Skin of body (tissue), 3 donors: ENCODE measurements at places on chromosomes 4 and X. TPM values are rescaled to one million over a fixed set of nuclear protein-coding genes. Genes with fewer than 3 reads are reported as not detected.

The NKX6-1 gene
- total RNA-seq, result not detected

- DNase-seq, result no peak
These were observed 181.6 kb downstream of the LARP7 start for GRCh38 chr4:112818594-112818965.

DNA sequence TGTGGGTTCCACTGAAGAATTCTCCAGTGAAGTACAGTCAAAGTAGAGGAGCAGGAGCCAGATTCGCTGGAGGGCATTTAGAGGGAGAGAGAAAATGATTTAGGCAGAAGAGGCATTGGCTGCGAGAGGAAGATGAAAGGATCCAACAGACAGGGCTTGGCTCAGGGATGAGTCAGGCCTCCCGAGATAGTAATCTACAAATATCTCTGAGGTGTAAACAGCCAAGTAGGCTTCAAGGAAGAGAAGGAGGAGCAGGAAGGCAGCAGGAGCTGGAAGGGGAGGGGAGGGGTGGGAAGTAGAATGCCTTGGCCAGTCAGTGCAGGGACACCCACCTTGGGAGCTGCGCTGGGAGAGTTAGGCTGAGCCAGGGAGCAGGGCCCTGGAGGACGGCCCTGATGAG, 55.5 kb downstream of the PJA1 start:
- DNase-seq, result peak; percentile 11

DNA sequence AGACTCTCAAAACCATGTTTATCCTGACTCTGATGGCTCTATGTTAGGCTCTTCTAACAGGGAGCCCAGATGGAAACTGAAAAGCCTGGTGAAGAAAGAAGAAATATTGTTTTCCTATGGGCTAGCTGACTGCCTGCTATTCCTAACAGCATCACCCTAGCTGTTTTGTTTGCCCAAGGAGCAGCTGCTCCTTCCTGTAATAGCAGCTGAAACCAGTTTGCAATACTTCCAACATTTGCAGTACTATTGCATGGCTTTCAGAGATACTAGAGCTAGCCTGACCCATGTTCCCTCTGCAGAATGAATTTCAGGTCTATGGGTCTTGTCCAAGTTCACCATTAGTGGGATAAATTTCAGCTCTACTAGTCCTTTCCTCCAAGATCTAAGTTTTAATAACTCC, 495.2 kb downstream of the INPP4B start:
- no peak for DNase-seq
